ENCODE measurements at places on chromosomes 1 and 21.

DNA sequence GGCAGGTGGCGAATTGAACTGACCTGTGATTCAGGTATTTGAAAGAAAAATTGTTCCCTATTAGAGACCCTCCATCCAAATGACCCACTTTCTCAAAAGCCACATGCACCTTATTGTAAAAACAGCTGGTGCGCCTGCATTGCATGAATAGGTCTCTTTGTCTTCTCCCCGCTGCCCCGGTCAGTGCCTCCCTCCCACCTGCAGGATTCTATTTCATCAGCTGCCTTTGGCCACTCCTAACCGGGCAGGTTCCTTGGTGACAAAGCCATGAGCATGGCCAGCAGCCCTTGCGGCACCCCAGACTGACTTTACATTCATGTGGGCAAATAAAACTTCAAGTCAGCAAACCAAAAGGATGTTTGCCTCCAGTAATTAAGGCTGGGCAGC, 6.4 kb downstream of the TMPRSS3 start:
- DNase-seq: no peak

GRCh38 chr1:33377756-33378155, 53.1 kb downstream of the PHC2 start:
- DNase-seq: no peak

- DNase-seq: peak; percentile 37
These were observed 470.5 kb downstream of the LTN1 start for GRCh38 chr21:28522014-28522799.

DNA sequence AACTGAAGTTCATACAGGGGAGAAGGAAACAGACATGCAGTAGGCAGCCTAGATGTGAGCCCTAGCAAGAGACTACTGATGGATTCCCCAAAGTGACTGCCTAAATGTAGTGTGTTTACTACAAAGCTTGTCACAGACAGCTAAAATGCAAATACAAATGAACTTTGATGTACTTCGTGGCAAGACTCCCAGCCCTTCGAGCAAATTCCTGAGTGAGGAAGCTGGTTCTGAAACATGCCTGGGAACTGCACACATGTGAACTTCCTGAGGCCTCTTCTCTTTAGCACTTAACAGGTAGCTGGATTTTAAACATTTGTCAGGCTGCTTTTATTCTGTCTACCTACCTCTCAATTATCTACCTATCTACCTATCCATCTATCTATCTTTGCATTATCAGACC, 6.7 kb upstream of the IRF2BP2 start:
- no peak for DNase-seq

- DNase-seq: no peak
These were observed 34.2 kb downstream of the IGFN1 start for GRCh38 chr1:201224666-201225370.

DNA sequence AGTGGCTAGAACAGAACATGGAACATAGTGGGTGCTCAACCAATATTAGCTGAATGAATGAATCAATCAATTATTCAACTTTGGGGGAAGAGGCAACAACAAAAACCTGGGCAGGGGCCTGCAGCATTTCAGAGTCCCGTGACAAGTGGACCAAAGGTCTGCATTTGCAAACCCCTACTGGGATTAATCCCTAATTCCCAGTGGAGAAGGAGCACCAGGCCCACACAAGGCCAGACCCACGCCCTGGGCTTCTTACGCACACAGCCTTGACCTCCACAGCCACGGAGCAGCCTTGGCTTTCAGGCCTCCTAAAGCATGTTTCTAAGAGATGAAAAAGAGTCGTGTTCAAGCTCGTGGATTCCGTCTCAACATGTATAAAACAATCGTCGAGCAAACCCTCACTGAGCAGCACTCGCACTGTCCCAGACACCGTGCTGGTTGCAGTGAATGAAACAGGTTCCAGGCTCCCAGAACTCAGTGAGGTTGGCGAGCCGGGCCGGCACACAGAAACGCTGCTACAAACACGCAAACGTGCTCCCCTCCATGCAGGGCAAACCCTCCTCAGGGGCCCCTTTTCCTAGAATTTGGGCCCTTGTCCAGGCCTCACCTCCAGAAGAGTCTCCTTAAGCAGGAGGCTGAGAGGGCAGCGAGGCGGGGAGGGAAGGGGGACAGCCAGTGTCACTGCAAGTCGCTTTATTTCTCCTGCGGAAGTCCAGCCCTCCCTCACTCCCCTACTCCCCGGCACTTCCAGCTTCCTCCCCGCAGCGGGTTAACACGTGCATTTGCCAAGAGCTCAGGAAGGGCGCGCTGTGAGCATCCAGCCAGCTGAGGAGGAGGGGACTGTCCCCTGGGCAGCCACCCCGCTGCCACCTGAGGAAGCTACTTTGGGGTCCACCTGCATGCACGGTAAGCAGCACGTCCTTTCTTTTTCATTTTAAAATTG, 556.4 kb downstream of the KIF26B start:
- DNase-seq: peak; percentile 29

- no peak for DNase-seq
These were observed 130.5 kb downstream of the RABGAP1L start for GRCh38 chr1:174289644-174290310.

DNA sequence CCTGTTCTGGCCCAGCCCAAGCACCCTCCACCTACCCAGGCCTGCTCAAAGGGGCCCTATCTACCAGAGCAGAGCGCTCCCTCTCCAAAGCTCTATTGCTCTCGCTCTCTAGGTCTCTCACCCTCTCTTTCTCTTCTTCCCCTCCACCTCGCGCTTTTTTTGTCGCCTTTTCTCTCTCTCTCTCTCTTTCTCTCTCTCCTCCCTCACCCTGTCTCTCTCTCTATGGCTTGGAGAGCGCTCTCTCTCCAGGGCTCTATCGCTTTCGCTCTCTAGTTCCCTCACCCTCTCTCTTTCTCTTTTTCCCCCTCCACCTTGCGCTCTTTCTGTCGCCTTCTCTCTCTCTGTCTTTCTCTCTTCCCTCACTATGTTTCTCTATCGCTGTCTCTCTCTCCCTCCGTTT, 3.4 kb upstream of the ZNF678 start:
- DNase-seq: no peak

GRCh38 chr1:230503726-230504125, 77.6 kb upstream of the PGBD5 start:
- DNase-seq: no peak

- DNase-seq: no peak
These were observed 297.6 kb downstream of the TTLL7 start for GRCh38 chr1:83701355-83701754.

- DNase-seq: no peak
These were observed 156.0 kb upstream of the JUN start for GRCh38 chr1:58939666-58940370.

GRCh38 chr1:109643385-109644230, 12.3 kb upstream of the GSTM4 start:
- DNase-seq: peak; percentile 94

DNA sequence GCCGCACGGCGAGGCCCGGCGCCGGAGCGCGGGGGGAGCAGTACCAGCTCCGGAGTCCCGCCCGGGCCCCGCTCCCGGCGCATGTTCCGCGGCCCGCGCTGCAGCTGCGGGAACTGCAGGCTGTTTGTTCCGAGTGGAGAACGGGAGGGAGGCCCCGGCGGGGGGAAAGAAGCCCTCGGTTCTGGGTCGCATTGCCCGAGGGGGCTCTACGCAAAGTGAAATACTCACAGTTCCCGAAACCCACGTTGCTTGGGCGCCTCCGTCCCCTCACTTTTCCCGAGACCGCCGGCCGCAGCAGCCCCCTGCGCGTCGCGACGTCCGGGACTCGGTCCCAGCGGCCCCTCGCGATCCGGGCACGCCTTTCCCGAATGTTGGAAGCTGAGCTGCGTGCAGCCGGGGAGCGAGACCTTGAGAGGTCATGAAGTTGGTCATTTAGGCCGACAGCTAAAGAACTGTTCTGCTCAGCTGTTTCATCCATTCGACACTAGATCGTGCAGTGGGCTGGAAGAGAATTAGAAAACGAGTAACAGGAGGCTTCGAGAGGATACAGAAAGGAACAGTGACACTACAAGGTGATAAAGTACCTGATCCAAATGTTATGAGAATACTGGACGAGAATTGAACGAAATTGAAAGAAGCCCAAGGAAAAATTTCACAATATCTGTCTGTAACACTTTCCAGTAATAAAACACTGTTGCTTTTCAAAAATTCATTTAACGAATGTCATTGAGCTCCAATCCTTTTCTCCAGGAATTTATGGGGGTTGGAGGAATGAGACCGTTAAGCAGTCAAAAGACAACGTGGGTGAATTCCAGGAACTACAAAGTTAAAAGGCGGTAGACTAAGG, 657 bp upstream of the LIN9 start:
- DNase-seq: peak; percentile 83

DNA sequence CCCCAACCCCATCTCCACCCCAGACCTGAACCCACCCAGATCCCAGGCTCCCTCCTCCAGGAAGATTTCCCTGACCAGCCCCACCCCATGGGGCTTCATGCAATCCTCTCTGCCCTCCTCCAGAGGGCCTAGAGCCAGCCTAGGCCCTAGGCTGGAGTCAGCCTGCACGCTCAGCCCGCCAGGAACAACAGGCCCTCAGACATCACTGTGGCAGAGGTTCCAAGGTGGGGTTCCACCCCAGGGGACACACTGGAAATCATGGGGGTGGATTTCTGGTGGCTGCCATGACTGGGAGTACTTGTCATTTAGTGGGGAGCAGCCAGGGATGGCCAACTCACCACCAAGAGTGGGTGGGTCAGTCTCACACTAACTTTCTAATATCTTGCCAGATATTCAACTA, 122.0 kb downstream of the GLIS1 start:
- peak; percentile 44 for DNase-seq

DNA sequence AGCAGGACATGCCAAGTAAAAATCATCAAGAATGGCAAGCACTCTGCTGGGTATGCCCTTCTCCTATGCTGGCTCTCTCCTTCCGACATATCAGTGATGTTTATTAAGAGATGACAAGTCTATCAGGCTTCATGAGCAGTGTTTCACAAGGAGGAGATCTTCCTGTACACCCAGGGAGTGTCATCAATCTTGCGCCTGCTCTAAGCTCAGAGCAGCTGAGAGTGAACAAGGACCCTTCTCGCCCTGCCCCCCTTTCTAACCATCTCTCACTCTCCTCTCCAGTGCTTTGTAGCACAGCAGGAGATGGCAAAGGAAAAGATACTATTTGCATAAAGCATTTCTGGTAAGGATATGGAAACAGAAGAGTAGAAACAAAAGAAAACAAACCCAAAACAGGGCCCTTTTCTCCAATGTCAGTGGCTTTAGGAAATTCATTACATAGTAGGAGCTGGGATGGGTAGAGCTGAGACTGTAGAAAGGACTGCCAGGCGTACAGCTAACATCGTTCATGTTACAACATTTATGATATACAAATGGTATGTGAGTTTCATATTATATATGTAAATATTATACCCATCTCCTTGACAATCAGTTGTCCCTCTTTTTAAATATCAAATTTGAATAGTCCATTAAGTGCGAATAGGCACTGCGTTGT, 201.7 kb downstream of the NUF2 start:
- no peak for DNase-seq

GRCh38 chr1:228801068-228801467, 65.8 kb downstream of the RHOU start:
- no peak for DNase-seq

DNA sequence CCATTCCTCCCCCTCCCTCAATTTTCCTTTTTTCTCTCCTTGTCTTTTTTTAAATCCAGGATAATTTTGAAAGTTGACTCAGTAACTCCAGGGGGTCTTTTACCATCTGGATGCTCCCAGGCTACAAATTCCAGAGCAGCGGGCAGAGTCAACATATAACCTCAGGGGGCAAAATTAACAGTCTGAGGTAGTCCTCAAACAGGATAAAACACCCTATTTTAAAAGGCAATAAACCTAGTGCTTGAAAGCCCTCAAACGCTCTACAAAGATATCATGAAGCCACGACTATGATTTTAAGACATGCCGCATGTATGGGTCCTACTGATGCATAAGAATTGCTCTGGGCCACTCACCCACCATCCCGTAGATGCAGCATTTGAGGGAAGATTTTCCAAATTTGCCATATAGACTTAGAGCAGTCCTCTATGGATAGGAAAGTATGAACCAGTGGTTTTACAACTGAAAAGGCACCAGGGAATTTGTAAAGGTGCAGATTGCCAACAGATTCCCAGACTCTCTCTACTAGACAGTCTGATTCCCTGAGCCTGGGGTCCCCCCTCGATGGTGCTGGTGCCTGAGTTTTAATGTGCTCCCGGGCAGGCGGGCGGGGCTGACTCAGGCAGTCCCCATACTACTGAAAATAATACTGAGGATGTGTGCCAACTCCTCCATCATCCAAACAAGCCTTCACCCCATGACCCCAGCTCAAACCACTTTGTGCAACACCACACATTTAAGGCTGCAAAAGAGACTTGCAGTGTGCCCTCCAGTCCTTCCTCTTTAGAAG, 37.2 kb downstream of the PTPN14 start:
- peak; percentile 68 for DNase-seq

DNA sequence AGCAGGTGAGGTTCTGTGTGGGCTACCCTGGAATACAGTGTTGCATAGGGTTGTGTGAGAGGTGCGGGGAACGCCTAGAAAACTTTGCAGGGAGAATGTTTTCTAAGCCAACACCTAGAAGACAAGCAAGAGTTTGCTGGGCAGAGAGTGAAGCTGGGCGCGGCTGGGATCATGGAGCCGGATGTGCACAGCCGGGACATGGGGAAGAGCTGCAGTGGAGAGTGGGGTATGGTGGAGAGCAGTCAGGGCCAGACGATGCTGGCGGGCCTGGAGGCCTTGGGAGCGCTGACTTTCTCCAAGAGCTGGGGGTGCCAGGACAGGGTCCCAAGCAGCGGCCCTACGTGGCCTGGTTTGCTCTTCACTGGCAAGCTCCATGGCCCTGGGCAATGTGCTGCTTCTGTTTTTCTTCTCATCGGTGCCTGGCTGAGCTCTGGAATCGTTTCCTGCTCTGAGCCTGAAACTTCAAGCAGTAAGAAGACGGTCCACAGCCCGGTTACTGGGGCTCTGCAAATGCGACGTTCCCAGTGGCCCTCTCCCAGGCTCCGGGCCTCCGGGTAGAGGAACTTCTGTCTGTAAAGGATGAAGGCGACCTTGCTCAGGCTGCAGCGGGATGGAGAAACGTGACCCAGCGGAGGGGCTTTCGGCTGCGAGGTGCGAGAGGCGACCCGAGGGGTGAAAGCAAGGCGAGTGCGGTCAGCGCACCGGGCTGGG, 51.9 kb upstream of the CD34 start:
- peak; percentile 77 for DNase-seq

- no peak for DNase-seq
These were observed 87.1 kb upstream of the ACTRT2 start for GRCh38 chr1:2934156-2934540.

GRCh38 chr1:51491166-51491981, 27.7 kb downstream of the EPS15 start:
- DNase-seq: peak; percentile 42

DNA sequence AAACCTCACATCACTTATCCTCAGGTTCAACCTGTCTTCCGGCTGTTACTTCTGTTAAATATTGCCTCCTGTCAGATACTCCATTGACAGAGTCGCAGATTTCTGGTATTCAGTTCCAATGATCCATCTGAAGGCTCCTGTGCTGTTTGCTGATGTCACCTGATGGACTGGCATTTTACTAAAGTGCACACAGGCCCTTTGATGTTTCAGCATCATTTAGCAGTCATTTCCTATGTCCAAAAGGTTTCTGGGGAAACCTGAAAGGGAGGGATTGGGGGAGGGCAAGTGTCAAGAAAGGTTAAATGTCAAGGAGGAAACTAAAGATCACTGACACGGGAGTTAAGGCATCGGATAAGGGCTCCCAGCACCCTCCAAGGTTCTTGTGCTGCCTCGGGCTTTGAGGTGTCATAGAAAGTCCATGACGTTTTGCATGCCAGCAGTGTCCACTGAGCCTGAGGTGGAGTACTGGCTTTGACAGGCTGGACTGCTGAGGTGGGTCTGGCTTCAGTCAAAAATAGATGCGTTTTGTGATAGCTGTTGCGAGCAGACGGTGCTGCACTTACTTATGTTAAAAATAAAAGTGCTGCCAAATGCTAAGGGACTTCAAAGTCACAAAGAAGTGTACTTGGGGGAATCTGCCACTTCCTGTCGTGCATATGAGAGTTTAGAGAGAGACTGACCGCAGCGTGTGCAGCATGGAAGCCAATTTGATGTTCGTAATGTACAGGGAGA, 30.8 kb downstream of the XCL2 start:
- DNase-seq: no peak
